ENCODE measurements at places on chromosomes 3 and 15.

DNA sequence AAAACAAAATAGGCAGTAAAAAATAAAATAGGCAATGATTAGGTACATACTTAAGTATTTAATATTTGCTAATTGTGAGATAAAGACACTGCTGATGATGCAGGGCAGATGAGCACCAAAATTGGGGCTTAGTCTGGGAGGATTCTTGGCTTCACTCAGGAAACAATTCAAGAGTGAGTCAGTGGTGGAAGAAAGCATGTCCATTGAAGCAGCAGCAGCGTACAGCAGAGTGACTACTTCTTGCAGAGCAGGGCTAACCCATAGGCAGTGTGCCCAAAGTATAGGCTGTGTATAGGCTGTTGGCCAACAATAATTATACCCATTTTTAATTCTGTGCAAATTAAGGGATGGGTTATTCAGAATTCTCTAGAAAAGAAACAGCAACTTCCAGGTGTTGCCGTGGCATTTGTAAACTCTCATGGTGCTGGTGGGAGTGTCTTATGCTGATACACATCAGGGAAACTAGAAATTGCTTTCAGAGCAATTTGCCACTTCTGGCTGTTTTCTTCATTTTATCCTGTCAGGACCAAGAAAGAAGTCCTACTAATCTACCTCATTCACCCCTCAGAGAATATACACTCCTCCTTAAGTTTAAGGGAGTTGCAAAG is 317.3 kb upstream of the NAALADL2 start:
- DNase-seq: peak; percentile 25

GRCh38 chr3:127135241-127136023 is 57.5 kb upstream of the PRR23E start:
- DNase-seq: no peak

DNA sequence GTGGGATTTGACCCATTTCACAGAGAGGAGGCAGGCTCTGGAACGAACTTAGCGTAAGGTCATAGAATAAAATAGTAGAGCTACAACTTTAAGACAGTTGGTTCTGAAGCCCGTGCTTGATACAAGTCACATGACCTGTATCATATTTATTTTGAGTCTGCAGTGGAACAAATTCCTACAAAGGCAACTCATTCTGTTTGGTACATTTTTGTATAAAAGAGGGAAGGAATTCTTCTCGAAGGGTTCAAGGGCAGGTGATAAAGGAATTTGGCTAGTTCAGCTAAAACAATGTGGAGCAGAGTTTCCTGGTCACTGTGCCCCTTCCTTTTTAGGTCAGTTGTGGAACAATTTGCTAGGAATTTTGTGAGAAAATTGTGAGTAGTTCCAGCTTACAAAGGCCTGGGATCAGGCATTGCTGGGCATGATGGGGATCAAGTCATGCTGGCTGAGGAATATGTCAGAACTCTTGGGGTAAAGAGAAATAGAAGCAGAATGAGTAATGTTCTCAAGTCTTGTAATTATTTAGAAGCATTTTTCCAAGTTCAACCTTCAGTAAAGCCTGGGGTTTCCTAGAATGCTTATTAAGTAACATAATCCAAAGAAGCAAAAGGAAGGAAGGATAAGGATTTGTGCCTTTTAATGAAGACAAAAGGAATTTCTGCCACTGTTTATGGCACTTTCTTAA is 19.1 kb downstream of the USP3 start:
- no peak for DNase-seq

DNA sequence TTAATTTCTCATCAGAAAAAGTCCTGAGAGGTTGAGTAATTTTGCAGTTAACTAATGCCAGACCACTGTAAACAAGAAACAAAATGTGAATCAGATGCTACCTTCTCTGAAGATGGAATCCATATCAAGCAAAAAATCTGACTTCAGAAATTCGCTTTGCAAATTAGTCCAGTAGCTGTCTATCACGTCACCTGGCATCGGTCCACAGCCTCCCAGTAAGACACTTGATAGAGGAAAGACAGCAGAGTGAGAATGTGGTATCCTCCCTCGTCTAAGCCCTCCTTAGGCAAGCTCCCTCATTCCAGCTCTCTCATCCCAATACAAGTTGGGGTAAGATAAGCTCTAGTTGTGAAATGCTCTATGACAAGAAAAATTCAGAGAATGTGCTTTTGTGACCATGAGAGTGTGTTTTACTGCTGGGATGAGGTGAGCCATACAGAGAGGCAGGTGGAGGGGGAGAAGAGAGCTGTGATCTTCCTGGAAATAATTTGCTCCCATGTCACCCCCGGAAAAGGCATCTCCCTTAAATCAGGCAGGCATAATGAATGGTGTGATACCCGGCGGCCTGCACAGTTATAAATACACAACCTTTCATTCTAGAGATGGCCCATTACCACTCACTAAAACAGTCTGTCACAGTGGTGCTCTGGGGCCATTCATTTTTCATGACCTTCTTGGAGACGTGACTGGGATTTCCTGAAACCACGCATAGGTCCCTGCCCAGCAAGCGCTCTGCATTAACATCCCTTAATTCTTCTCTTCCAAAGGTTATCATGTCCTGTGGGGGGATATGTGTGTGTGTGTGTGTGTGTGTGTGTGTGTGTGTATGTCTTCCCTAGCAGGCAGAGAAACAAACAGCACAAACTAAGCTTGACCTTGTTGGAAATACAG is 602.0 kb upstream of the KCNMB2 start:
- peak; percentile 68 for DNase-seq

DNA sequence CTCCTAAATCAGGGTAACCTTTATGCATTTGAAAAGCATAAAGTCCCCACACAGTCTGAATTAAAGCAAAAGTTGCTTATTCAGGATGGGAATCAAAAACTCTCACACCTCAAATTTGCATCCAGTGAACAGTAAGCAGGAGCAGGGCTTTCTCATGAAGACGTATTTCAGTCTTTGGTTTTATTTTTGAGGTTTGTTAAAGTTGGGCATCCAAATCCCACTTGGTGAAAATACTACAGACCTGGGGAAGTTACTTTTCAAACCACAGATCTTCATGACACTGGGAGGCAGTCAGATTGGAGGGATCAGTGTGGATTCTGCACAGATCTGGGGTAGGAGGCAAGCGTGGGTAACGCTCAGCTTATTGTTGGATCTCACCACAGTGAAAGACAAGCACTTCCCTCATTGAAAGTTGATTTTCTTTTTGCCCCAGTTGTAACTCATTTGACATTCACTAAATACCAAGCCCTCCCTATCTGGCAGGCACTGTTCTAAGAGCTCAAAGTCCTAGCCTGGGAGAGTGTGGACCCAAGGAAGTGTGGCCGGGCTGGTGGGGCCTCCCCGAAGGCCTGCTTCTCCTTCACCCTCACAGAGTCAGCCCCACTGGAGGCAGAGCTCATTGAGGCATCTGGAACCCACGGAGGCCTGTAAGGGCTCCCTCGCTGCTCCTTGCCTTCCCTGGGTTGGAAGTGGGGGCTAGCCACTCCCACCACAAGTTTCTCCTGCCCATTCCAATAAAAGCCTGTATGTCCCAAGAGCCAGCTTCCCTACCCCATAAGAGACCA is 783 bp upstream of the ISG20 start:
- no peak for DNase-seq

DNA sequence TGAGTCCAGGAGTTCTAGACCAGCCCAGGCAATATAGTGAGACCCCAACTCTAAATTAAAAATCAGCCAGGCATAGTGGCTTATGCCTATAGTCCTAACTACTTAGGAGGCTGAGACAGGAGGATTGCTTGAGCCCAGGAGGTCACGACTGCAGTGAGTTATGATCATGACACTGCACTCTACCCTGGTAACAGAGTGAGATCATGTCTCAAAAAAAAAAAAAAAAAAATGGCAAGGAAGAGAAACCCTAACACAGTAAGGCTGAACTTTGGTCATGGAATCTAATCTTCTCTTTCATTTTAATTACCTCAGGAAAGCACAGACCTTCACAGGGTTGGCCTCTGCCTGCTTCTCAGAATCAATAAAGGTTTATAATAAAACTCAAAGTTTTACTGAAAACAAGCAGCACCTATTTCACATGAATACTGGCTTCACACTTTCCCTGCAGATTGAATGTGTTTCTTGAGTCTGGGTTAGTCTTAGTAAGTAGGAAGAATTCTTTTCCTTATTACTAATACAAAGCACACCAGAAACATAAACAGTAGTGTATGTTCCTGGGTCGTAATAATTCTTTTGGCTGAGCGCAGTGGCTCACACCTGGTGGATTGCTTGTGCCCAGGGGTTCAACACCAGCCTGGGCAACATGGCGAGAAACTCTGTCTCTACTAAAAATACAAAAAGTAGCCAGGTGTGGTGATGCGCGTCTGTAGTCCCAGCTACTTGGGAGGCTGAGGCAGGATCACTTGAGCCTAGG is 11.6 kb upstream of the NR2C2 start:
- no peak for DNase-seq
